Brain pericyte (primary cell): ENCODE measurements at places on chromosomes 11 and 22.

- no peak for DNase-seq
These were observed 476.3 kb upstream of the CADM1 start for GRCh38 chr11:115980337-115981103.

DNA sequence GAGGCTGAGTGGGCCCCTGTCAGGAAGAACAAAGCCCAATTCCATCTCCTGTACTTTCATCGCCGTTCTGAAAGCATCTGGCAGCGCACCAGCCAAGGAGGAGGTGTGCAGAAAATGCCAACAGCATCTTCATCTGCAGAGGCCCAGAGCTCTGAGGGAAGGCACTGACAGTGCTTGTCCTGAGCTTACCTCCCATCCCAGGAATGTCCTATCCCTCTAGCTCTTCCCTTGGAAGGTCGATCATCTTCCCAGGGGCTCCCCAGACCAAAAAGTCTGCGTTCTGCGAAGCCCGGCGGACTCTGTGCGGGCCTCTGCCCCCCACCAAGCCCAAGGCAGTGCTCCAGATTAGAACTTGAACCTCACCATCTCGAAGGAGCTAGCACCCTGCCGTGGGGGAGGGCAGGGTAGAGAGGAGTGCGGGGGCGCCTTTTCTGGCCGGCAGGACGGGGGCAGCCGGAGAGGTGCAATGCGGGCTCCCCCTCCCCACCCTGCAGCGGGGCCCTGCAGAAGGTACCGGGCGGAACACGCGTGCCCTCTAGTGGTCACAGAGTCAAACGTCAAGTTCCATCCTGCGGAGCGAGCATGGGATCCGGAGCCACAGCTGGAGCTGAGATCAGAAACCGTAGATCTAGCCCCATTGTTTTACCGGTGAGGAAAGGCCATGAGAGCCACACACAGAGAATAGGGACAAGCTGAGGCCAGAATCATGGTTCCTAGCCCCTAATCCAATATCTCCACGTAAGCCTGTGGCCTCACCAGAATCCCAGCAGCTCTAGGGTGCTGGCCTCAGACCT, 5.0 kb downstream of the SCN2B start:
- no peak for DNase-seq

DNA sequence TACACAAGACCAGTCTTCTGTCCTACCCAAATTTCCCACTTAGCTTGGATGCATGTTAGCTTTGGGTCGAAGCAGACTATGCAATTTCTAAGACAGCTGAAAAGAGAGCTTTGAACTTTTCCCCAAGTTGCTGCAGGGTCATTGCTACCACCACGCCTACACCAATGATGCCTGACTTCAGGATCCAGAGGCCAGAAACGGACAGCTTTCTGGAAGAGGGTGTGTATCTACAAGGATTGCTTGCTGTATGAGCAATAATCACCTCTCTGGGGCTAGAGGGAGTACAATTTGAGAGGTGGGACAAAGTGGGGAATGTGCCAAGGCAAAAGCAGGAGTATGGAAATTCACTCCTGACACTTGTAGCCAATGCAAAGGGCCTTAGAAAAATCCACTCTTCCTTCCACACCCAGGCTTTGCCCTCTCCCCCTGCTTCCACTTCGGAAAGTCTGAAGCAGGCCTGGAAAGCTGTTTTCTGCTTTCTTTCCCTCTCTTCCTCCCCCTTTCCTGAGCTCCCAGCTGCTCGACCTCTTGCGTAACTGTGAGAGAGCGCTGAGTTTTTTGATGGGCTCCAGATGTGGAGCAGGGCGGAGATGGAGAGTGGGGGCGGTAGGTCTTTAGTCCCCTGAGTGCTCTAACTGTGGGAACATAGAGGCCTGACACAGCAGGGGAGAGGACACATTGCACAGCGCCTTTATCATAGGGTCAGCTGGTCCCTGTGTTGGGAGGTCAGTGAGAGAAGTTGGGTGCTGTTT, 2.1 kb upstream of the PHLDB1 start:
- DNase-seq: peak; percentile 94

DNA sequence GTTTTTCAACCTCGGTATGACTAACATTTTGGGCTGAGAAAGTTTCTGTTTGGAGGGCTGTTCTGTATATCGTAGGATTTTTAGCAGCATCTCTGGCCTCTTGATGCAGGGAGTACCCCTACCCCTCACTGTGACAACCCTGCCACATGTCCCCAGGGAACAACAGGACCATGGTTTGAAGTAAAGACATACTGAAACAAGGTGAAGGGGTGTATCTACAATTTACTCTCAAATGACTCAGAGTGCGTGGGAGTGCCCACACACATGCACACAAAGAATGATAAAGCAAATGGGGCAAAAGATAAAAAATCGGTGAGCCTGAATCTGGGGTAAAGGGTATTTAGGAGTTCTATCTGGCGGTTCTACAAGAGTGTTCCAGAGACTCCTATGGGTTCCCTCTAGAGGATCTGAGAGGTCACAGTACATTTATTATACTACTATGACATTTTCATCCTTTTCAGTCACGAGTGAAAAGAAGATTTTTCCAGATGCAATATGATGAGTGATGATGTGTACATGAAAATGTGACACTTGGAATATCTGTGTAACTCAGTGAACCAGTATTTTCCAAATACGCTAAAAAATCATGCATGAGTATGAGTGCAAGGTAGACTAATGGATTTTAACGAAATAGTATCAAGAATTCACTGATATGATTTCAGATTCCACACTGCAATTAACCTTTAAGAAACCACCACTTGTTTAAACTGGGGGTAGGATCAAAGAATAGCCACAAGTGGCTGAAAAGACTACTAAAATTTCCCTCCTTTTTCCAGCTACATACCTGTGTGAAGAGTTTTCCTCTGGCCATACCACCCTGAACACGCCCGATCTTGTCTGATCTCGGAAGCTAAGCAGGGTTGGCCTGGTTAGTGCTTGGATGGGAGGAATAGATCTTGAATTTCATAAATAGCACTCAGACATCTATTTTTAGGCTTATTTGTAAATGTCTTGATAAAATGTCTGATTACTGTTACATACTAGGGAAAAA, 56.3 kb upstream of the YPEL1 start:
- DNase-seq: no peak

DNA sequence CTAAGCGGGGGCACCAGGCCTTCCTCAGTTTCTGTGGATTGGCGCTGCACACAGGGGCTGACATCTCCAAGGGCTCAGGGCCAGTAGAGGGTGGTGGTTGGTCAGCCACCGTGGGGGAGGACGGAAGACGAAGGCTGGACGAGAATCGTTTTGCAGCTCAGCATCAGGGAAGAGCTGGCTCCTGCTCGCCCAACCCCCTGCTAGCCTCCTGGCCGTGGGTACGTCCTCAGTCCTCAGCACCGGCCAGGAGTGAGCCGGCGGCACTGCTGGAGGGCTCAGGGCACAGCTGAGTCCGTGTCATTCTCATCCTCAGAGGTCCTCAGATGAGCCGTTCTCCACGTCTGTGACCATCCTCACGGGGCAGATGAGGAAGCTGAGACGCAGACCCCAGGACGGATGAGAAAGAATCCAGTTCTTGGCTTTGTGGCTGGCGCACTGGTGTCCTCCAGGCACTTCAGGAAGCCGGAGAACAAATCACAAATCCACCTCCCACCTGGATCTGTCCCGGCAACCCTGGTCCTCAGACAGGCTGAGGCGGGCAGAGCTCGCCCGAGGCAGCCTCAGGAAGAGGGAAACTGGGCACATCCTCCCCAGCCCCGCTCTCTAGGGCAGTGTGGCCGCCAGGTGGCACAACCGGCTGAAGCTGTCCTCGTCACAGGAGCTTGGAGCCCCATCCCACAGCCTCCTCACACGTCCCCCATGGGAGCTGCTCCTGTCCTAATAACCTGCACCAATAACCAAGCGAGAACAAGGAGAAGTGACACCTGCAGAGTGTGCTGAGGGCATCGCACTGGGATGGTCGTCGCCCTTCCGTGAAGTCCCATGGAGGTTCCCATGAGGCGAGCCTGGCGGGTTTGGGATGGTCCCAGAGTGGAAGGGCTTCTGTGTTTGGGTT, 393.7 kb downstream of the BRD1 start:
- DNase-seq: no peak

GRCh38 chr11:69836401-69836800, 17.2 kb upstream of the FGF3 start:
- no peak for DNase-seq

GRCh38 chr11:64032050-64032449, 3.7 kb upstream of the FLRT1 start:
- no peak for DNase-seq

DNA sequence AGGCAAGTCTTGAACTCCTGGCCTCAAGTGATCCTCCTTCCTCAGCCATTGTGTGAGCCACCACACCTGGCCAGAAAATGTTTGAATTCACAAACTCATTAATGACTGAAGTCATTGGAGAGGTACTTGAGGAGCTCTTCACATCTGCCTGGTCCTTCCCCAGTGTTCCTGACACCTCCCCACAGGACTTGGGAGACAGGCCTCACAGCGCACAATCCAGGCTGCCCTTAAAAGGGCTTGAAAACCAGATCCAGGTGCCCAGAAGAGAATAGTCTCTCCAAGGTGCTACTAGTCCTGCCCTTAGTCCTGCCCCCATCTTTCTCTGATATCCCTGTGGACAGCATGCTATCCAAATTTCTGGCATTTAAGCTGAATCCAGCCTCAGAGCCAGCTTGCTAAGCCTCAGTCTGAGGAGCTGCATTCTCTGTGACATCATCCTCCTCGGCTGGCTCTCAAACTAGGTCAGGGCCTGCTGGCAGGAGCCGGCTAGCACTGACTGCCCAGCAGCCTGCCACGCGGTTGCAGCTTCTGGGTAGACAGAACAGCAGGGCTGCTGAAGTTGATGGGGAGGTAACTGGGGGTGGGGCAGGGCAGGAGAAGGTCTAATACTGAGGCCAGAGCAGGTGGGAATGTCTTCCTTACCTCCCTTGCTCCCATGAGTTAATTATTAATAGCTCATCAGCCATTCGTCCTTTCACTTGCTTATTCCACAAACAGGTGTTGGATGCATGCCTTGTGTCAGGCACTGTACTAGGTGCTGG, 35.3 kb upstream of the NECTIN1 start:
- DNase-seq: no peak

GRCh38 chr11:70772950-70773349, 374.6 kb downstream of the CTTN start:
- DNase-seq: no peak

- DNase-seq: no peak
These were observed 5.9 kb downstream of the ST3GAL4 start for GRCh38 chr11:126361400-126361799.

DNA sequence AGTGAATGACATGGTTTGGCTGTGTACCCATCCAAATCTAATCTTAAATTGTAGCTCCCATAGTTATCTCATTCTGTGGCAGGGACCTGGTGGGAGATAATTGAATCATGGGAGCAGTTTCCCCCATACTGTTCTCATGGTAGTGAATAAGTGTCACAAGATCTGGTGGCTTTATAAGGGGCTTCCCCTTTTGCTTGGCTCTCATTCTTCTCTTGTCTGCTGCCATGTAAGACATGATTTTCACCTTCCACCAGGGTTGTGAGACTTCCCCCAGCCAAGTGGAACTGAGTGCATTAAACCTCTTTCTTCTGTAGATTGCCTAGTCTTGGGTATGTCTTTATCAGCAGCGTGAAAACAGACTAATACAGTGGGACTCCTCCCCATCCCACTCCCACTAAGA, 11.1 kb downstream of the OR5A2 start:
- no peak for DNase-seq

DNA sequence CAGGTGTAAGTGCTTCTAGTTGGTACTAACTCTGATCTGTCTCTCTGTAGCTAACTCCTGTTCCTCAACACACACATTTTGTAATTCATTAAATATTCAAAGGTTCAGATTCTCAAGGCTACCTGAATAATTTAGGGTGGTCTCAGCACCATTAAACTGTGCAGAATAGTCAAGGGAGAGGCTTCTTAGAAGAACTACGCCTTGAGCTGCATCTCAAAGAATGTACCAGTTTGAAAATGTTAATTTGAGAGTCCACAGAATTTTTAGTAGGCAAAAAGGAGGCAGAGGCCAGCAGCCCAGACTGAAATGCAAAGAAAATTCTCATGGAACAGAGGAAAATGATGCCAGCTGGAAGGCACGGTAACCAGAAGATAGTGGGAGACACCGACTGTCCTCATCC, 72.2 kb downstream of the GAB2 start:
- no peak for DNase-seq

- no peak for DNase-seq
These were observed 328.2 kb upstream of the SORL1-AS1 start for GRCh38 chr11:121780971-121781370.

- no peak for DNase-seq
These were observed 35.0 kb downstream of the POU2AF1 start for GRCh38 chr11:111344032-111344431.

- DNase-seq: no peak
These were observed 41.3 kb downstream of the TNKS1BP1 start for GRCh38 chr11:57283231-57283990.

GRCh38 chr22:29031227-29032011, 30.2 kb downstream of the C22orf31 start:
- peak; percentile 89 for DNase-seq

DNA sequence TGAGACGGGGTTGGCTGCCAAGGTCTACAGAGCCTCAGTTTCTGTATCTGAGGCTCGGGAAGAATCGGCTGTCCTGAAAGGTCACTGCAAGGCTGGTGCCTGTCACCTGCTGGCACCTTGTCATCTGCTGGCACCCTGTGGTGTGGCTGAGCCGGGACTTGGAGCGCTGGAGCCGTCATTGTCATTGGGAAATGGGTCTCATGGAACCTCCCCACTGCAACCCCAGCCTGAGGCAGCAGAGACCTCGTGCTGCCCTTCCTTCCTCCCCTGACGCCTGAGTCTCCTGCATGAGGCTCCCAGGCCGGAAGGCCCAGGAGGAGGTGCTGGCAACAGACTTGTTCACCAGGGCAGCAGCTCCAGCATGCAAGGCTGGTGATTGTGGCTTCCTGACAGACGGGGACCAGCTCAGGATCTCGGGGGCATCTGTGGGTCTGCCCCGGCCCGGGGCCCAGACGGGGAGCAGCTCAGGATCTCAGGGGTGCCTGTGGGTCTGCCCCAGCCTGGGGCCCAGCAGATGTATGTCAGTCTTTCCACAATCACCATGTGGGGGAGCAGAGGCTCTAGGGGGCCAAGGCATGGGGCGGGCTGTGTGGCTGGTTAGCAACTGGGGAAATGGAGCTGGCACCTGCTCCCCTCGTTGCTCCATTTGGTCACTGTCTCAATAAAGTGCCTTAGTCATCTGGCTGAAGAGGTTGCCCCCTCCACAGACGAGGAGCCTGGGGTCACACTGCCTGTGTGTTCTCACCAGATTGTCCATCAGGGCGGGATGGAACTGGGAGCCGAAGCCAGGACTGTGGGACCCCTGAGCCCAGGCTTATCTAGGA, 668.7 kb downstream of the BRD1 start:
- no peak for DNase-seq

DNA sequence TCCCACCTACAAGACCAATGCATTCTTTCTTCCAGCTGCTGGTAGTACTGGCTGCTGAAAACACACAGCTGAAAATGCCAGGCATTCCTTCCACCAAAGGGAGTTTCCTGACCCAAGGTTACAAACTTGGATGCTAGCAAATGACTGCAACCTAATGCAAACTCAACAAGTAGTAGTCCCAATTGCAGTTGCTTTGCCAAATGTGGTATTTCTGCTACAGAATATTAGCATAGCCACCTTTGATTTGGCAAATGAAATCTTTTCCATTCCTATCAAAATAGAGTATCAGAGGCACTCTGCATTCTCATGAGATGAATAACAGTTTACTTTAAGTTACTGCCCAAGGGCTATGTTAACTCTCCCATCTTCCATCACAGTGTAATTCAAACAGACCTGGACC, 172.0 kb upstream of the ARHGAP42 start:
- DNase-seq: no peak
